Activated B cell treated with CpG ODN at 0.5 μM for 24 hours (primary cell): ENCODE measurements at places on chromosomes 6 and 20.

DNA sequence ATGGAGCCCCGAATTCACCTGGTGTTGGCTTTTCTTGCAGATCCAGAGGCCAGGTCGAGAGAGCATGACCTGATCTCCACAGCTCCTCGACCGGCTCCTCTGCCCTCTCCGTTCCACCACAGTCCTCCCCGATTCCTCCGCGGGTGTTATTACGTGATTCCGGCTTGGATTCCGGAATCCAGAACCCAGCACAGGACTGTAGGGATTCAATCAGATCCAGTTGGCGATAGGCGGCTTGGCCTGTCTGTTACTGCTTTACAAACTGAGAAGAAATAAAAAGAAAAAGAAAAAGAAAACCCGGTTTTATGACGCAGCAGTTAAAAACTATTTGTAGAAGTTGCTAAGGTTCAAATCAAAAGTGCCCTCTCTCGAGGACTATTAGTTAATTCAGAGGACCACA, 222.7 kb downstream of the EYA2 start:
- H3K36me3 ChIP-seq: no peaks in the 10 kb centered on the region
- no peak for DNase-seq
- no peak overlapping the region for H3K27ac ChIP-seq
- peaks cover 15% of the 10 kb centered on the region for H3K27me3 ChIP-seq
- no peak overlapping the region for H3K4me3 ChIP-seq

DNA sequence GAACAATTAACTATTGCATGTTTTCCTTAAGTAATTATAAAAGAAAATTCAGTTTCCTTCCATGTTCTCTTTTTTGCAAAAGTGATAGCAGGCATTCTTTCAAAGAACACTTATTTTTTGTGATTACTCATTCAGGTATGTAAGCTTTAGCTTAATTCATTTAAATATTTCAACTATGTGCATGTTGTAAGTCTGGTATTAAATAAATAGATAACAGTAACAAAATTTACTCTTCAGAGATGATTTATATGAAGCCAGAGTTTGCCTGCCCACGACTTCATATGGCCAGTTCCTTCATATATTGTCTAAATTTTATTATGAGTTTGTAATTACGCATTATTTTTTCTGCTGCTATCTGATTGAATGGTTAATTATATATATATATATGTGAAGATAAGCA, 110.9 kb downstream of the ADGRG6 start:
- no peaks in the 10 kb centered on the region for H3K4me1 ChIP-seq
- no peaks in the 10 kb centered on the region for H3K36me3 ChIP-seq
- no peaks in the 10 kb centered on the region for H3K27me3 ChIP-seq
- no peak overlapping the region for H3K27ac ChIP-seq

DNA sequence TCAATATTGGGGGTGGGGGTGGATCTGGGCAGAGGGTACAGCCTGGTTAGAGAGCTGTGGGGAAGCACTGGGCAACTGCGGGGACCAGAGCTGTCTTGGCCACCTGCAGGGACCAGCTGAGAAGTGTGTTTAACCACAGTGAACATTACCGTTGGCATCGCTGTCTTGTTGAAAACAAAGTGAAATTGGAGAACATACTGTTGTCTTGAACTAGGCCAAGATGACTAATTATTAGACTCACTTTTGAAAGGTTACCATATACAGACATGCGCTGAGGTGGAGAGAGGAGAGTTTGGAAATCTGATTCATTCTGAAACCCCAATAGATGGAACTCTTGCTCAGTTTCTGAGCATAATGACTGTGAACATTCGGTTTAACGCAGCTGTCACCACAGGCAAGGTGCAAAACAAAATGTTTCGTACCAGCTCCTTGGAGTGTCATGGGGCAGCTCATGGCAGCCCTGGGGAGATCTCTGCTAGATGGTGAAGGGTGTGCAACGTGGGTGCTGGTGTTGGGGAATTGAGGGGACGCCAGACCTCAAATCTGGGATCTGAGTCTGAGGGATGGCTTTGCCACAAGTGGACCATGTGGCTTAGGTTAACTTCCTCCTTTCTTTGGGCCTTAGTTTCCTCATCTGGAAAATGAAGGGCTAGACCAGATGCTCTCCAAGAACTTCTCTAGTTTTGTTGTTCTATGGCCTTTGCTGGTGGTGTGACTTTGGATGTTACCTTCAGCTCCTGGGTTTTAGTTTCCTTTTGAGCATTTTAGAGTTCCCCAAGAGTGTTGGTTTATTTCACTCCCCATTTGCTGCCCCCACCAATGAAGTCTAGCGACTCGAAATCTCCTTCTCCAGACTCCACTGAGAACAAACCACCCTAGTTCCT, 24.6 kb upstream of the GTSF1L start:
- peak overlapping the region; percentile 91 for H3K27ac ChIP-seq
- DNase-seq: peak; percentile 36
- H3K27me3 ChIP-seq: no peaks in the 10 kb centered on the region
- peak overlapping the region; percentile 47 for H3K4me3 ChIP-seq

- peaks cover 22% of the 10 kb centered on the region for H3K27me3 ChIP-seq
- H3K36me3 ChIP-seq: no peaks in the 10 kb centered on the region
- no peak overlapping the region for H3K4me3 ChIP-seq
Measured at GRCh38 chr20:44850272-44850671, 35.2 kb upstream of the YWHAB start.

DNA sequence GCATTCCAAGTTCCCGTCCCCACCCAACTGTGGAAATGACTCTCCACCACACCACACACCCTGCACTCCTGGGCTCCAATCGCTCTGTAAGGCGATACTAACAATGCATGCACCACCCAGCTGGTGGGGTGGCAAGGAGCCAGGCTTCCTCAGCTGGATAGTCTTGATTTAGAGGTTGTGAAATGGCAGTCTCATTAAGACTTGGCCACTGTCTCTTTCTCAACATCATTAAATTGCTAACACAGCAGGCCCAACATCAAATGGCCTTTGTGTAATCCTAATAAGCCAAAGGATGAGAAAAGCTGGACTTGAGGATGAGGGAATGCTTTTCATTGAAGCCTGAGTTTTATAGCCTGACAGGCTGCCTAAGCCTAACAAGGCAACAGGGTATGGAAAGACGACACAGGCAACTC, 223.7 kb downstream of the GMDS start:
- no peak overlapping the region for H3K27ac ChIP-seq
- peaks cover 8% of the 10 kb centered on the region for H3K4me1 ChIP-seq
- H3K36me3 ChIP-seq: no peaks in the 10 kb centered on the region
- H3K4me3 ChIP-seq: no peak overlapping the region
- no peak for DNase-seq
- H3K27me3 ChIP-seq: no peaks in the 10 kb centered on the region

DNA sequence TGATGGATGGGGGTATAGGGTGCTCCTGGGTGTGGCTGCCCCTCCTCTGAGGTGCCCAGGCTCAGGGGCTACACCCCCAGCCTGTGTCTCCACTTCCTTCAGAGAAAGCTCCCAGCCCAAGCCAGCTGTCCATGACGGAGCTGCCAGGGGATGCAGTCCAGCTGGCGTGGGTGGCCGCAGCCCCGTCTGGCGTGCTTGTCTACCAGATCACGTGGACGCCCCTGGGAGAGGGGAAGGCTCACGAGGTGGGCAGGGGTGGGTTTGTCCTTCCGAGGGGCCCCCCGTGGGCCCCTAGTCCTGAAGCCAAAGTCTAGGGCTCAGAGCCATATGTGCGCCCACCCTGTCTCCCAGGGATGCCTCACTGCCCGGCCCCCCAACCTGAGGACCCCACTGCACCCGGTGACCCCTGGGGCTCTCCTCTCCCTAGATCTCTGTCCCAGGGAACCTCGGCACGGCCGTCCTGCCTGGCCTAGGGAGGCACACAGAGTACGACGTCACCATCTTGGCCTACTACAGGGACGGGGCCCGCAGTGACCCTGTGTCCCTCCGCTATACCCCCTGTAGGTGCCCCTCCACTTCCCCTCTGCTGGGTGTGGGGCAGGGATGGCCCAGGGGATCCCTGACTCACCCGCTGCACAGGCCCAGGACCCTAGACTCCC, 19.8 kb downstream of the COL20A1 start:
- DNase-seq: no peak
- H3K4me1 ChIP-seq: no peaks in the 10 kb centered on the region
- no peaks in the 10 kb centered on the region for H3K36me3 ChIP-seq
- H3K4me3 ChIP-seq: no peak overlapping the region
- H3K27ac ChIP-seq: no peak overlapping the region
- peaks cover 2% of the 10 kb centered on the region for H3K27me3 ChIP-seq

DNA sequence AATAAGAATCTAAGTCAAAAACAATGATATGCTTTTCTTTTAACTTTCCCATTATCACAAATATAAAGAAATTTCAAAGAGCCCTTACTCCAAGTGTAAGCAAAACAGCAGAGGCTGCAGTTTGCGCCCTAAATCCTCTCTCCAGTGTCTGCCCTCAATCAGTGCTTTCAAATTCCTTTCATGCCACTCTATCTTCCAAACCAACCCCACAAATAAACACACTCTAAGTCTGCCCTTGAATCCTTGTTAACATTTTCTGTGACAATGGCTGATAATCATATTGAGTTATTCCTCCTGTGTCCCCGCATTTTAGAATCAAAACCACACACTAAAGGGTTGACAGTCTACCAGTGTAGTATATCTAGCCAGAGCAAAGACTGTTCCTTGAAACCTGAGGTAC, 317.9 kb upstream of the MARCKS start:
- no peak overlapping the region for H3K4me3 ChIP-seq
- no peak for DNase-seq
- H3K4me1 ChIP-seq: no peaks in the 10 kb centered on the region
- no peaks in the 10 kb centered on the region for H3K36me3 ChIP-seq
- H3K27me3 ChIP-seq: no peaks in the 10 kb centered on the region
- H3K27ac ChIP-seq: no peak overlapping the region

DNA sequence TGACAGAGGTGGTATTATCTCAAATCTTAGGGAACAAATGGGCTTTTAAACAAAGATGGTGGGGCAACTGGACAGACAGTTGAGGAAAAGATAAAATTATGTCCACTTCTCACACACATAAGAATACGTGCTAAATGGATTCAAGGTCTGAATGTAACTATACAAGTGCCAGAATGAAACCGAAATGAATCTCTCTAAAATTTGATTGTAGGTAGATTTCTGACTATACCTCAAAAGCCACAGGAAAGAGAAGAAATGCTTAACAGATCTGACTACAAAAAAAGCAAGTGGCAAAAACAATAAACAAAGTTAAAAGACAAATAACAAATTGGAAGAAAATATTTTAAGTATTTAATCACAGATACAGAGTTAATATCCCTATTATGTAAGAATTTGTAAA, 182.7 kb upstream of the OLIG3 start:
- no peaks in the 10 kb centered on the region for H3K36me3 ChIP-seq
- H3K27me3 ChIP-seq: peaks cover 12% of the 10 kb centered on the region
- H3K4me3 ChIP-seq: no peak overlapping the region
- no peak for DNase-seq
- H3K27ac ChIP-seq: no peak overlapping the region
- peaks cover 4% of the 10 kb centered on the region for H3K4me1 ChIP-seq
